ENCODE measurements at places on chromosomes 2 and 18.

GRCh38 chr2:138522556-138522955 is 21.0 kb downstream of the SPOPL start:
- DNase-seq, result no peak

DNA sequence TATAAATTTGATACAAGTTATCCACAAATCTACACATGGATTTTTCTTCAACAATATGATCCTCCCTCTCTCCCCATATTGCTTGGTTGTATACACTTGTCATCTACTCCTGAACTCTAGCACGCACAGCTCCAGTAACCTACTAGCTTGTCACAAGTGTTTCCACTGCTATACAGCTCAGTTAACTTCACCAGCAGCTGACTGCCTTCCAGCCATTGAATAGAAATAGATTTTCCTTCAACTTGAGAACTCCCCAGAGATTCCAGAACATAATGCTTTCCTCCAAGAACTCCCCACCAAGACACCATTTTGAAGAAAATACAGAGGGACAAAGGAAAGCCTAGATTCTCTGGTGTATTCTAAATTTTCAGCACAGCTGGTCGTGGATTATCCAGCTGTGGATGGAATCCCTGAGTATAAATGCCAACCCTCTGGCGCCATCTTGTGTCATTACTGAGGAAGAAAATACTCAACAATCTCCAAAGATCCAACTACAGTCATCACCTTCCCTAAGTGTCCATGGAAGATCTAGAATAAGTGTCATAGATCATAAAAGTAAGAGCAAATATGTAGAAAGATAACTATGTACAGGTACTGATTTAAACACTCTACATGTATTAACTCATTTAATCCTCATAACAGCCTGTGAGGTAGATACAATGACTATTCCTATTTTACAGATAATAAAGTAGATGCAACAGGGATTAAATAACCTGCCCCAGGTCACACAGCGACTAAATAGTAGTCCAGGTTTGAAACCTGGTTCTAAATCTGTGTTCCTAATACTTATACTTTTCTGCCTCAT is 156.7 kb downstream of the ARHGAP28 start:
- no peak for DNase-seq

- DNase-seq, result no peak
Measured at GRCh38 chr2:229519655-229520430, 194.5 kb downstream of the DNER start.

DNA sequence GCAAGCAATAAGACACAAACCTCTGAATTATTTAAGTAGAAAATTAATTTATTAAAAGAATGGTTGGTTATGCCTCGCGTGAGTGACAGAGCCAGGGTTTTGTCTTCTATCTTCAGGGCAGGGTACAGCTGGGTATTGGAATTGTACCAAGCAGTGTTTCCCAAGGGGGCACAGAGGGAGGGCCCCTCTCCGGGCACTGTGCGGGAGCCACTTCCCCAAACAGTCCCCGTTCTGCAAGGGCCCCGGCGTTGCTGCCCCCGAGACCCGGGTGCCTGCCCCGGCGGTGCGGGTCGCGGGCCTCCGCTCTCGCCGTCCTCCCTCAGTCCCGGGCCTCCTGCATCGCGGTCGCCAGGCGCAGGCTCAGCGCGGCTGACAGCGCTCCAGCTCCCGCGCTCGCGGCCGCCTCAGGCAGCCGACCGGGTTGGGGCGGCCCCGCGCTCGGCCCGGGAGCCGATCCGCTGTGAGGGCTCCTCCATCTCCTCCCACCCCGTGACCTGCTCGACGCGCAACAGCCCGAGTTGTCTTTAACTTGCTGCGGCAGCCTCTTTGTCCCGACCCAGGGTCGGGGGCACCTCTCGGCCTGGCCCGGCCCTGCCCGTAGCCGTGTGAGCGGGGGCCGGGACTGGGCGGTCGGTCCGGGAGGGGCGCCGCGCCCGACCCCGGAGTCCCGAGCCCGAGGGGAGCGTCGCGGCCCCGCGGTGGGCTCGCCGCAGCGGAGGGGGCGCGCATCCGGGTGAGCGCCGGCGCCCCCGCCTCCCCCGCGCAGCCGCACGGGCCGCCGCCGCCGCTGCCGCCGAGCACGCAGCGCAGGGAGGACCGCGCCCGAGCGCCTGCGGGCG is 620 bp upstream of the GALNT1 start:
- DNase-seq, result no peak

GRCh38 chr18:28684746-28685355 is 507.9 kb upstream of the CDH2 start:
- DNase-seq, result peak; percentile 1

Measured in stromal cell of bone marrow (primary cell).